ENCODE measurements at places on chromosomes 7 and 10.

- no peak for DNase-seq
Observed at GRCh38 chr10:70748801-70749573, 36.2 kb downstream of the TBATA start.

GRCh38 chr10:17835688-17836087 lies 26.5 kb downstream of the MRC1 start:
- DNase-seq = no peak

DNA sequence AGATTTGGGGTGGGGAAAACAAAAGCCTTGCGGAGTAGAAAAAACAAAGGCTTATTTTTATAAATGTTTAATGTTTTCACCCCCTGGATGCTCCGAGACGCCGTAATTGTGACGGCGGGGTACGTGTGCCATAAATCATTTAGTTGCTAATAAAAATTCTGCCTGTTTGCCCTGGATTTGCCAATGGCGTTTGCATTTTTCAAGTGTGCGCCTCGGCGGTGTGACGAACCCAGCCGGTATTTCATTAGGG lies 2.5 kb upstream of the TNRC18 start:
- DNase-seq = no peak

- DNase-seq = peak; percentile 27
Observed at GRCh38 chr7:36653663-36654355, 70.5 kb downstream of the AOAH start.

DNA sequence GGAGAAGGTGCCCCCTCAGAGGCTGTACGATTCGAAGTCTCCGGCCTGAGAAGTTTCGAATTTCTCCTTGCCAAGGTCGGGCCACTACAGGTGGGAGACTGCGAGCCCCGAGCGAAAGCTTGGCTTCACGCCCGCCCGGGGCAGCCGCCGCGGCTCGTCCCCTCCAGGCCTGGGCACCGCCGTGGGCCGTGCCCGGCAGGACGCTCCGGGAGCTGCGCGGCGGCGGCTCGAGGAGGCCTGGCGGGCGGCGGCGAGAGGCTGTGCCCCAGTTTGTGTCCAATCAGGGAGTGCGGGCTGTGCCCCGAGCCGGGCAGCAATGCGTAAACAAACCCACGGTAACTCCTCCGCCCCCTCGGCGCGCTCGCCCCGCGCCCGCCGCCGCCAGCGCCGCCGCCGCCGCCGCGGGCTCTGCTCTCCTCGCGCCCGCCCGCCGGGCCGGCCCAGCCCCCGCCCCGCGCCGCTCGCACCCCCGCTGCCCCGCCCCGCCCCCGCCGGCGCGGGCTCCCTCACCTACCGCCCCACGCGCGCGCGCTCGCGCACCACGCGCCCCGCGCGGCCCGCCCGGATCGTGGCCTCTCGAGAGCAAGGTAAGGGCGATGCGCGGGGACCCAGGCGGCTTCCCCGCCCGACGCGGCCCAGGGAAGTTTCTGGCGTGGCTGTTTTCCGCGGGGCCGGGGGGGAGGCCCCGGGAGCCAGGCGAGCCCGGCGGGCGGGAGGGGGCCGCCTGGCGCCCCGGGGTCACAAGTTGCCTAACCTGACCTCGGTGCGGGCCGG lies 57.8 kb upstream of the PCGF5 start:
- DNase-seq = peak; percentile 86

GRCh38 chr7:69738396-69738951 lies 140.2 kb downstream of the AUTS2 start:
- DNase-seq = no peak

DNA sequence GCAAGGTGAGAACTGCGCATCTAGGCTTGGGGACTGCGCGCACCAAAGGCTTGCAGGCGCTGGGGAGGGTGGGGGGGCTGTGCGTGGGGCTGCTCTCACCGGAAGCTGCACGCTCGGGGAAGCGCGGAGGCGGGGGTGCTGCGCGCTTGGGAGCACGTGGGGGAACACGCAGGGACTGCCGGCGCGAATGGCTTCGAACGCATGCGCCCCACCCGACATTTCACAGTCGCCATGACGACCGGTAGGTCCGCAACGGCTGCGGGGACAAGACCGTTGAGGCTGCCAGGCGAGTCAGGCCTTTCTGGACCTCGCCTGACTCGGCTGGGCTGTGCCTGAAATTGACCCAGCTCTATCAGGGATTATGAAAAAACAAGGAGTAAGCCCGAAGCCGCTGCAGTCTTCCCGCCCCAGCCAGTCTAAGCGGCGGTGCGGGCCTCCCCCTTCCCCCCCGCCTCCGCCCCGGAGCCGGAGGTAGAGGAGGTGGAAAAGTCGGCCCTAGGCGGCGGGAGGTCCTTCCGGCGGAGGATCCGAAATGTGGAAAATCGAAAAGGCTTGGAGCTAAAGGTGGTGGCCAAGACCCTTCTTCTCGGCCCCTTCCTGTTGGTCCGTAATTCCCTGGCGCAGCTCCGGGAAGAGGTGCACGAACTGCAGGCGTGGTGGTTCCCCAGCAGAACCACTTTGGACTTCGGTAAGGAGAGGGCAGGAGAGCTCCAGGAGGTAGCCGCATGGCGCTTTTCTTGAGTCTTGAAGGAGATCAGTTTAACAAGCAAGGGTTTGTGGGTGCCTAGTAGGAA lies 34.9 kb upstream of the STEAP1 start:
- peak; percentile 80 for DNase-seq

DNA sequence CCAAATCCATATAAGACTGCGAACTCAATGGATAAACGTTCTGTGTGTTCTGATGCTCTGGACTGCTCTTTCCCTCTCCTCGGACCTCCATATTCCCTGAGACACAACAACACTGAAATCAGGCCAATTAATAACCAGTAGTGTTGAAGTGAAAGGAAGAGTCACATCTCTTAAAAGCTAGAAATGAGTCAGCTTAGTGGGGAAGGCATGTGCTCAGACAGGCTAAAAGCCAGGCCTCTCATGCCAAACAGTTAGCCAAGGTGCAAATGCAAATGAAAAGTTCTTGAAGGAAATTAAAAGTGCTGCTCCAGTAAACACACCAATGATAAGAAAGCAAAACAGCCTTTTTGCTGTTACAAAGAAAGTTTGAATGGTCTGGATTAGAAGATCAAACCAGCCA lies 29.3 kb downstream of the TNS3 start:
- DNase-seq = no peak

DNA sequence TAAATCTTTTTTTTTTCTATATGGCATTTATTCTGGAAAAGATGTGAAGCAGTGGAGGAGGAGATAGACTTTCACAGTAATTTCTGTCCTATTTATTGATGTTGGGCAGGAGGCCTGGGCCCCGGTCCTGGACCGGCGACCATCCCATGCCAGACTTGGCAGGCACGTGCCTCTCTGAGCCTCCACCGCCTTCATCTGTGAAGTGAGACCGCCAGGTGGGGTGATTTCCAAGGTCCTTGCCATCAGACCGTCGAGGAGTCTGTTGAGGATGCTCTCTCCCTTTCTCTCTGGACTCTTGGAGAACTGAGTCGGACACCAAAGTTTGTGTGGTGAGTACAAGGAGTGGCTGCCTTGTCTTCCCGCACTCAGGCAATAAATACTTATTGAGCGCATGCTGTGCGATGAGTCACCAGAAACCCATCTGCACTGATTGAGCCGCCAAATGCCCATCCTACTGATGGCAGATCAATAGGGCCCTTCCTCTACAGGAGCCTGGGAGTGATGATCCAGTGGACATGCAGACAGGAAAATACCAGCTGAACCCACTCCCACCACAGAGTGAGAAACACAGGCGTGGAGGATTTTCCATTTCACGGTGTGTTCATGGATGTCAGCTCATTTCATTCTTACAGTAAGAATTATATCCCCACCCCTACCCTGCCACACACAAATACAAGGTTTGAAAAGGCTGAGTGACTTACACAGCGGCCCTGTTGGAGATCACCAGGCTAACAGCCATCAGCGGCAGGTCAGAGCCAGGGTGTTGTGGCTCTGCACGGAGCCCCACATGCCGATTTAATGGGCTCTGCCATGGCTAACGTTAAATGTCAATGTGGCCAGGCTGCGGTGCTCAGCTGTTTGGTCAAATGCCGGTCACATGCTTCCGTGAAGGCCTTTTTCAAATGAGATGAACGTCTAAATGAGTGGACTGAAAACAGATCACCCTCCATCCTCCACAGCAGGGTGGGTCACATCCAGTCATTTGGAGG lies 11.5 kb upstream of the PRKAG2 start:
- peak; percentile 25 for DNase-seq

DNA sequence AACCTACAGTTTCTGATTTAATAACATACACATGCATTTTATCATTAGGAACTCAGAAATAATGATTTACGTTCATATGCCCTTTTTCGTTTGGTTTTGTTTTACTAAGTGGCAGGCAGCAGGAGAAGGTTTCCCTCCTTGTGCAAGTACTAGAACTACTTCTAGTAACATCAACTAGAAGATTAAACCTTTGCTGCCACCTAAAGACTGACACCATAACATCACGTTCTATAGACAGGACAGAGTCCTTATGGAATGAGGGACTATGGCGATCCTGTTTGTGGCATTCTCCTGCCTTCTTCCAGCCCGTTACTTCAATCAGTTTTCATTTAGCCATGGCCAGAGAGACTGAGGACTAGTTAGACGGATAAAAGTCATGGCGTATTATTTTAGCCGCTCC lies 53.2 kb downstream of the GAD2 start:
- no peak for DNase-seq

DNA sequence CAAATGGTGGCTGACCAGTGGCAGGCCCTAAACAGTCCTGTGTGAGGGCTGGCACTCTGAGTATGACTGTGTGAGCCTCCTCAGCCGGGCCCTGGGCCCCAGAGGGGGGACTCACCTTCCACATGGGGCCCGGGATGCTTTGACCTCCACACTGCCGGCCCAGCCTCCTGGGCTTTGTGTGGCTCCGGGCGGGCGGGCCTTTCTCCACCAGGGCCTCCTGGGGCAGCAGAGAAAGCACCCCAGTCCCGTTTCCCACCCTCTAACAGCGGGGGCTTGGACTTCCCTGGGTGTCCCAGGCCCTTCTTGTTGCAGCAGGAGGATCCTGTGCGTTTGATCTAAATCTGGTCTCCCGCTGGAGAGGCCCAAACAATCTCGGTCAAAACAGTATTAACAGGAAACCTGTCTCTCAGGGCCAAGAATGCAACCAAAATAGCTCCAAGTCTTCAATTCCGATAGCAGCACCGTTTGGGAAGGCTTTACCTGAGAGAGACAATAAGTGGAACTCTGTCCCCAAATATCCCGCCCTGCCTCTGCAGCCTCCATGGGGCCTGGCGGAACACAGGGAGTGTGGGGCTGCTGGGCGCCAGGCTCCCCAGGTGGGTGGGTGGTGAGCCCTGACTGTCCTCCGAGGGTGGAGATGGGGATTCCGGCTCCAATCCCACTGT lies 104.8 kb upstream of the ZNF32 start:
- DNase-seq = no peak

DNA sequence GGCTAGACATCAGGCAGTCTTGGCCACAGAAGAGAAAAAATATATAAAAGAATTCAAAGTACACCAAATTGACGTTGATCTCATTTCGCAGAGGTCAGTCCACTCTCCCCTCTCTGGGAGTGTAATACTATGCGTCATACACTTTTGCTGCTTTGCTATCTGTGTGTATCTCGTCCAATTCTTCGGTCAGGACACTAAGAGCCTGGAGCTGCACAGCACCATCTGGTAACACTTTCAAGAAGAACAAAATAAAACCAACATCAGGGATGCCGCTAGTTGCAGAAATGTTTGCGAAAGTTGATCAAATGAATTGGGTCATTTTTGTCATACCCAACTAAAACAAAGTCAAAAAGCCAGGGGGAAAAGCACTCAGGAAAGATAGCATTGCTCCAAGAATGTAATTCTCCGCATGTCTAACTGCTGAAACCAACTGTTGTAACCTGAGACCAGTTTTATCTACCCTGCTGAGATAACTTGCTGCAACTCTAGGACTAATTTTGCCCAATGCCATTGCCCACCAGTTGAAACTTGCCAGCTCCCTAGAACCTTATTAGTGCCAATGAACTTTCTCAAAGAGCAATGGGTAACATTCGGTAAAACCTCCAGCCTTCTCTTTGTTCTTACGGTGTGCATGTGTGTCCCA lies 23.0 kb downstream of the TMEM176A start:
- DNase-seq = no peak

DNA sequence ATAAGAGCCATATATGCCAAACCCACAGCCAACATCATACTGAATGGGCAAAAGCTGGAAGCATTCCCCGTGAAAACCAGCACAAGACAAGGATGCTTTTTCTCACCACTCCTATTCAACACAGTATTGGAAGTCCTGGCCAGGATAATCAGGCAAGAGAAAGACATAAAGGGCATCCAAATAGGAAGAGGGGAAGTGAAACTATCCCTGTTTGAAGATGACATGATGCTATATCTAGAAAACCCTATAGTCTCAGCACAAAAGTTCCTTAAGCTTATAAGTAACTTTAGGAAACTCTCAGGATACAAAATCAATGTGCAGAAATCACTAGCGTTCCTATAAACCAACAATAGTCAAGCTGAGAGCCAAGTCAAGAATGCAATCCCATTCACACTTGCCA lies 23.8 kb upstream of the STARD3NL start:
- no peak for DNase-seq

DNA sequence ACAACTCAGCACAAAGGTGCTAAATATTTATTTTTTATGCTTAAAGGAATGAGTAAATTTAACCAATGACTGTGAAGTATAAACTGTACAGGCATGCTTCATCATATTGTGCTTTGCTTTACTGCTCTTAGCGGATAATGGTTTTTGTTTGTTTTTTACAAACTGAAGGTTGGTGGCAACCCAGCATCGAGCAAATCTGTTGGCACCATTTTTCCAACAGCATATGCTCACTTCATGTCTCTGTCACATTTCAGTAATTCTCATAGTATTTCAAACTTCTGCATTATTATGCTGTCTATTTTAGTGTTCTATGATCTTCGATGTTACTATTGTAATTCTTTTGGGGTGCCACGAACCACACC lies 22.8 kb downstream of the BRAF start:
- DNase-seq = no peak

- no peak for DNase-seq
Observed at GRCh38 chr10:124083740-124084397, 9.5 kb downstream of the CHST15 start.

DNA sequence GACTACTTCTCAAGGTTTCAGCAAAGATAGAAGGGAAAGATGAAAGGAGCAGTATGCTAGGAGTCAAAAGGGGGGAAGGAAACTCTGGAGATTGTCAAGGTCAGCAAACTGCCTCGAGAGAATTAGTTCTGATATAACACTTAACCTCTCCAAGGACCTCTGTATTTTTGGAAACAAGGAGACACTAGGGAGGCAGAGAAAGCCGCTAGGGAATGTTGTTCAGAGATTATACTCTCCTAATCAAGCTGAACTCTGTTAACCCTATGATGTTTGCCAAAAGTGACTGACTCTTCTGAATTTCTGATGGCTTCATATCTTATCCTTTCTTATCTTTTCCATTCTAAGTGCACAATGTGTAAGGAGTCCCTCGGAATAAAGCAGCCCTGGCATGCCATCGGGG lies 27.1 kb downstream of the CREM start:
- DNase-seq = no peak

- no peak for DNase-seq
Observed at GRCh38 chr10:100007231-100008141, 2.3 kb downstream of the DNMBP start.

DNA sequence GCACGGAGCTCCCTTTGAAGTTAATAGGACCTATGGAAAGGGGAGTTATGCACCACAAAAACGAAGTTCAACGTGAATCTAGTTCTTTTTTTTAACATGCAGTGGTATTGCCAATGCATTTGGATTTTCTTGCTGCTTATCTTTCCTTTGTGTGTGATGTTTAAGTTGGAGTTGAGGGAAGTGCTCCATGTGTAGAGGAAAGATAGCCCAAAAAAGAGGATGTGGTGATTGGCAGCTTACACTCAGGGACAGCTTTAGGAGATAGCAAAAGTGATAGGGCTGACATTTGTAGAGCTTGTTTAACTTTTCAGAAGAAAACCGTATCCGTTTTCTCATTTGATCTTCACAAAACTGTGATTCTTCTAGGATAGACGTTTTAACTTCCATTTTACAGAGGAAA lies 101.3 kb downstream of the MDFIC start:
- no peak for DNase-seq

GRCh38 chr10:60611291-60611747 lies 167.0 kb upstream of the CDK1 start:
- DNase-seq = no peak

Measured in head of caudate nucleus (tissue), 42 donors.